ENCODE measurements at places on chromosomes 3 and 15.

- no peak for DNase-seq
Measured at GRCh38 chr3:12886106-12886679, 44.8 kb upstream of the RPL32 start.

DNA sequence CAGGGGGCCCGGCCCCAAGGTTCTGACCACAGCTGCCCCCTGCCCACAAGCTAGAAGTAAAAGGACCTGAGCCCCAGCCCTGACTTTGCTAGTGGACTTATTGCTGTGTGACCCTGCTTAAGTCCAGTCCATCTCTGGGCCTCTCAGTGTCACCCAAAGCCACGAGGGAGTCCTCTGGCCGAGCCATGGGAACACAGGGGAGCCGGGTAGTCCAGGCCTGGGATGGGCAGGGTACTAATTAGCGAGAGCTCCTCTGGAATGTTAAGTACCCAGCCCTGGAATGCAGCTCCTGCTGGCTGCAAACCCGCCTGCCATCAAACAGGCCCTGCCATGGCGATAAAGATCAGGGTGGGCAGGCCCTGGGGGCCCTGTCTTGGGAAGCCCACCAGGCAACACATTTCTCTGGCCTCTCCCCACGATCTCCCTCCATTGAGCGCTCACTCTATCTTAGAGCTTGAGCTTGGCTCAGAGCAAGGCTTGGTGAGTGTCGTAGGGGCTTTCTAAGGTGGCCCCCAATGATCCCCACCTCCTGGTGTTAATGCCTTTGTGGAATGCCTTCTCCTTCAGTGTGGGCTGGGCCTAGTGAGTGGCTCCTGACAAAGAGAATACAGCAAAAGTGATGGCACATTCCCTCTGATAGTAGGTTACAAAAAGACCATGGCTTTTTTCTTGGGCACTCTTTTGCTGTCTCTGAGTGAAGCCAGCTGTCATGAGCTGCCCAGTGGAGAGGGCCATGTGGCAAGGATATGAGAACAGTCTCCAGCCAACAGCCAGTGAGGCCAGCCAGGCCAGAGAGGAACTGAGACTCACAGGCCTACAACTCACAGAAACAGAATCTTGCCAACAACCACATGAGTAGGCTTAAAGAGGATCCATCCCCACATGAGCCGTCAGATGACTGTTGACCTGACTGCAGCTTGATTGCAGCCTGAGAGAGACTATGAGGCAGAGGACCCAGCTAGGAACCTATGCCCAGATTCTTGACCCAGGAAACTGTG is 133.1 kb downstream of the SMAD6 start:
- no peak for DNase-seq

DNA sequence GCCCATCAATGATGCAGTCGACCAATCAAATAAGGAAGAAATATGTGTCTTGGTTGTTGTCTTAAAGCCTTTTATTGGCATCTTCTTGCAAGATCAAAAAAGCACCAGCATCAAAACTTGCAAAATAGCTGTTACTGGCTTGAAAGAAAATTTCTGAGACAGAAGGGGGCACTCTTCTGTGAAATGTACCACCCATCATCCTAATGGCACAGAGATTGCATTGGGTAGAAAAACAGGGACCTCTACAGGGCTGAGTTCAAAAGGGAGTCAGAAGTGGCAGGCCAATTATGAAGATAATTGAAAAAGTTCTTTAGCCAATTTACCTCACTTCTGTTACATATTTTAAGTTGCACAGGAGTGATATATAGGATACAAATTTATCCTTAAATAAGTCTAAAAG is 122.3 kb upstream of the GPR149 start:
- DNase-seq: no peak

DNA sequence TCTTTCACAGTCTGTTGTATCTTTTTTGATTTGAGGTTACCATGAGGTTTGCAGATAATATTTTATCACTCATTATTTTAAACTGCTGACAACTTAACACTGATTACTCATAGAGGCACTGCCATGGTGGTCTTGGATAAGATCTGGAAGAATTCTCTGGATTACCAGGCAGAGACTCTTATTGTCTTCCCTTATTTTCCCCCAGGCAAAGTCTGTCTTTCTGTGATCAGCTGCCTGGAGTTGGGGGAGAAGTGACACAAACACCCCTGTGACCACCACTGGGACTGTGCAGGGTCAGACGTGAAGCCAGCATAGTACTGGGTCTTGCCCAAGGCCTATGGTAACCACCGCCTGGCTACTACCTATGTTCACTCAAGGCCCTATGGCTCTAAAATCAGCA is 4.7 kb downstream of the PATL2 start:
- DNase-seq: no peak

DNA sequence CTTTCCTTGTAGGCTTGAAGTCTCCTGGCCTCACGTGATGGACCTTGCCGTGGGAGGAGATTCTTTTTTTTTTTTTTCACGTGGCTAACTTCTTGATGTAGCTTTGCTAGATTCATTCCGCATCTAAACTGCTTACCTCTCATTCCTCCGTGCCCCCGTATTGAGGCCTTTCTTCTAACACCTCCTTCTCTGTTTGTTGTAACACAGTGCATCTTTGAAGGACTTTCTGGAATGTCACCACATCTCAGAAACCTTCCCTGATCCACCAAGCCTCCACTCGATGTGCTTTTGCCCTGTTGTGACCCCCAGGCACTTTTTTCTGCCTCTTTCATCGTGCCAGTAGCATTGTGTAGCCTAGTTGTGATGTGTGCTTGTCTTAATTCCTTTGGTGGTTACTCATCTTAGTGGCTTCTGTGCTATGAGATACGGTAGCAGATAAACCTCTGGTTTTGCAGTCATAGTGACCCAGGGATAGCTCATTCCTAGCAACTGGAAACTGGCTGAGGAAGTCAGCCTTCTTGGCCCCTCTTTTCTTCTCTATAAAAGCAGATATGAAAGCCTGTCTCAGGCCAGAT is 1.6 kb upstream of the BNC1 start:
- peak; percentile 86 for DNase-seq

- peak; percentile 84 for DNase-seq
Measured at GRCh38 chr3:30644615-30645014, 38.2 kb downstream of the TGFBR2 start.

DNA sequence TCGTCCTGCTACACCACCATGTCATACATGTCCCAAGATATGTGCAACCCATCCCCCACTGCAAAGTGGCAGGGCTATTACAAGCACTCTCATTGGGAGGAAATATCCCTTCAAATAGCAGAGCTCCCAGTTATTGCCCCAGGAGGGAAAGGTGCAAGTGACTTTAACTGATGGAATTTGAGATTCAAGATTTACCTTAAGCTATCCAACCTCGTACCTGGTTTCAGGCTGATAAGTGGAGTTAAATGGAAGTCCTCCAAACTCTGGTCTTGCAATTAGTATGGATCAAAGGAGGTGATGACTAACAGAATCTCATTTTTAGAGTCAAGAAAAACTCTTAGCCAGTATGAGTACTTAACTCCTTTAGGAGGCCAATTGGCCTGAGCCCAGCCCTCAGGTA is 2.1 kb downstream of the SLCO2A1 start:
- DNase-seq: no peak

GRCh38 chr3:194756791-194757325 is 71.2 kb downstream of the FAM43A start:
- no peak for DNase-seq

DNA sequence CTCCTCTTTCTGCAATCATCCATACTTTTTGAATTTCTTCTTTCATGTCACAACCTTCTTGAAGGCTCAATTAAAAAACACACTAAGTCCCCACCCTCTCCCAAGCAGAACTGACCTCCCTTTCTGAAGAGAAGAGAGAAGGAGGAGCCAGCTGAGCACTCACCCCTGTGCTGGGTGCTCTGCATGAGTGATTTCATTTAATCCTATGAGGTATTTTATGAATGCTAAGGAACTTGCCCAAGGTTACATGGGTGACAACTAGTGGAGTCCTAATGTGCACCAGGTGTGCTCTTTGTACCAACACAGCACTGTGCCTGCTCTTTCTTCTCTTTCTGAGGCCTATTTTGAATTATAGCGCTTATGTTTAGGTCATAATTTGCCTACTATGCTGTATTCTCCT is 135.6 kb downstream of the DUT start:
- no peak for DNase-seq

DNA sequence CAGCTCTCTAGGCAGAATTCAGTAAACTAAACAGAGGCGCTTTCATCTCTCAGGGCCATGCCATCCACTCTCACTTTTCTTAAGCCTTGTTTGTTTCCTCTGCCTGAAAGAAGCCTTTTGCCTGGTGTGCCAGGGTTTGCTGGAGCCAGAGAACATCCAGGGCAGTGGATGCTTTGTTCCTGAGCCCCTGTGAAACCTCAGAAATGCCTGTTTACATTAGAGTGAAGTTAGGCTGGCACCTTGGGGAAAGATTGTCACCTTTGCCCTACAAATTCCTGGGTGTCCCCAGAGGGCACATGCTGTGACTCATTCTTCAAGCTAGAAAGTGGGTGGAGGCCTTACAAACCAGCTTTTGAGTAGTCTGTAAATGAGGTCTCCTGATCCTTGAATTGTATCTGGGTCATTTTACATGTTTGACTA is 10.7 kb upstream of the TRAK1 start:
- peak; percentile 47 for DNase-seq

DNA sequence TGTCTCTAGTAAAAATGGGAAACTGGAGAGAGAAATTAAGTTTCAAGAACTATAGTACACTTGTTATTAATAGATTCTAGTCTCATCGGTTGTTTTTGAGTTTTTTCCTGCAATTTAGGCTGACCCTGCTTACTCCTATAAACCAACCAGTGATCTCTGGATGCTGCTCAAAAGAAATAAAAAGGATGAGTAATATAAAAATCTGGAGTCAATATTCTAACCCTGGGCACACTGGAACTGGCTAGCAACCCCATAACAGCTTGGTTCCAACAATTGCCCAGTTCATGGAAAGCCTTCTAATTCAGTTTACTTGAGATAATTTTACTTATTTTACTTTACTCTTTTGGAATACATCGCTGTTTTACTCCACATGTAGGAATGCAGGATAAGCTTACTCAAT is 211.6 kb downstream of the GBE1 start:
- DNase-seq: no peak

DNA sequence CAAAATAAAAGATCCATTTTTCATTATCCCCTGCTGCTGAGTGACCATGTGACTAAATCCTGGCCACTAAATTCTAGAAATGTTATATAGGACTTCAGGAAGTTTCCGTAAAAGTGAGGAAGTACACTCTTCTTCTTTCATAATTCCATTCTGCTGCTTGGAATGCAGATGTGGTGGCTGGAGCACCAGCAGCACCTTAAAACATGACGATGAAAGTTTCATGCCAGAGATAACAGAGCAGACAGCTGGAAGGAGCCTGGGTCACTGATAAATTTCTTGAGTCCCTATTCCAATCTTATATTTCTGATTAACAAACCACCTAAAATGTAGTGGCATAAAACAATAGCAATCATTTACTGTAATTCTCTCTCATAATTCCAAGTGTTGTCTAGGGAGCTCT is 238.7 kb downstream of the TBL1XR1 start:
- no peak for DNase-seq

DNA sequence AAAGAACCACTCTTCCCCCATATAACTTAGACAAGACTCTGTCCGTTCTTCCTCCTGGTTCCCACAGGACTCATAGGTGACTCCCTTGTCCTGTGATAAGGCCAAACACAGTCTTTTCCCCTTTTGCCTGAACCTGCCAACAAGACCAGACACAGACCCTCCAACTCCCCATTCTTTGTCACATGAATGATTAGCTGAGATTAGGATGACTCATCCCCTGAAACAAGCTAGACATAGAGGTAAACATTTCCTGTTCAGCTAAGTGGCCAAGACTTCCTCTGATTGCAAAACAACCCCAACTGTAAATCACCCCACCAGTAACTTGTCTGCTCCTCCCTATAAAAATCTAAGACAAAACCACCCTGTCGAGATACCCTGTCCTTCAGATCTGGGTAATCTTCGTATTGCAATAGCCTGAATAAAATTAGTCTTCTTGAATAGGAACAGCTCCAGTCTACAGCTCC is 11.4 kb upstream of the HTR3E start:
- no peak for DNase-seq

- no peak for DNase-seq
Measured at GRCh38 chr15:92140796-92141195, 252.9 kb upstream of the ST8SIA2 start.

DNA sequence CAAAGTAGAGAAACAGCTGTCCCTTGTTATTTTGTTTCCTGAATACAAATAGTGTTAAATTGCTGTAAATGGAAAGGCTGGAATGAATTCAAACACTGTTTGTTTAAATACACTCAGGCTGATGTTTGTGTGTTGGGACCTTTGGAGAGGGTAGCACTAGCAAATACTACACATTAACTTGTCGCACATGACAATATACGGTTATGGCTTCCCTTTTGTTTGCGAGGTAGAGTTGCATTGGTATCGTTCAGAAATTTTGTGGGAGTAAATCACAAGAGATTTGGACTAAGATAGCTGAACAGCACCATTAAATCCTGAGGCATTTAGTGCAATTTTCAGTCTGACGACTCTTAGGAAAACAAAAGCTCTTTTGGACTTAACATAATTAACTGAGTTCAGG is 213.0 kb upstream of the ROBO2 start:
- no peak for DNase-seq

GRCh38 chr3:193237030-193237429 is 4.0 kb upstream of the PLAAT1 start:
- no peak for DNase-seq

GRCh38 chr3:17747174-17747889 is 4.9 kb upstream of the TBC1D5 start:
- DNase-seq: no peak

DNA sequence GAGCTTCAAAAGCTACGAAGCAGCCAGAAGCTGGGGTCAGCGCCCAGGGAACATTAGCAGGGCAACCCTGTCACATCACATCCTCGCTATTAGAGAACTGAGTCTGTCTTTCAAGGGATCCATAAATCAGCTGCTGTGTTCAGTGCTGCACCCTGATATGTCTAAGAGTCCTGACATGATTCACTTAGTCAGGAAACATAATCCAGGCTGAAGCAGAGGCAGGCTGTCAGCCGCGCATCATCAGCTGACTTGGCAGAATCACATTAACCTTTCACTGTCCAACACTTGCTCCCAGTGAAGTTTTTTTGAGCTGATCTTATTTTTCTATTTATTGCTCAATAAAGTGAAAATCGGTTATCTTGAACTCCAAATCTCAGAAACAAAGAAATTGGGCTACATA is 23.5 kb downstream of the MYH15 start:
- DNase-seq: peak; percentile 63

DNA sequence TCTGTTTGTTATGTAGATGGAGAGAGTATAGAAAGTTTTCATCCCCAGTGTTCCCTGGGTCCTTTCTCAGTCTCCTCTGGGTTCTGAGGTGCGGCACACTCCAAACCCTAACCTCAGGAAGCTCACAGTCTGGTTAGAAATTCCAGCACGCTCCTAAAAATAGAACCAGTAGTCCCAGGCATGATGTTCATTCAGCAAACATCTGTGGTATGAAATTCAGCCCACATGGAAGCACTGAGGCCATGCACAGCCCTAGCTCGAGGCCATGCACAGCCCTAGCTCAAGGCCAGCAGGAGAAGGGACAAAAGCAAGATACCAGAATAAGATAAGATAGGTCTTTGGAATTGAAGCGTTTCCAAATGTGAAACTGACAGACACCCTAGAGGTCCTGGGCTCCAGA is 82.3 kb upstream of the OXTR start:
- DNase-seq: peak; percentile 92

All from fibroblast of upper back skin (primary cell).